ENCODE measurements at places on chromosomes 6 and 20. TPM values are rescaled to one million over a fixed set of nuclear protein-coding genes. Genes with fewer than 3 reads are reported as not detected.

GRCh38 chr6:42118162-42119001 lies 24.0 kb downstream of the C6orf132 start:
- no peak for DNase-seq

DNA sequence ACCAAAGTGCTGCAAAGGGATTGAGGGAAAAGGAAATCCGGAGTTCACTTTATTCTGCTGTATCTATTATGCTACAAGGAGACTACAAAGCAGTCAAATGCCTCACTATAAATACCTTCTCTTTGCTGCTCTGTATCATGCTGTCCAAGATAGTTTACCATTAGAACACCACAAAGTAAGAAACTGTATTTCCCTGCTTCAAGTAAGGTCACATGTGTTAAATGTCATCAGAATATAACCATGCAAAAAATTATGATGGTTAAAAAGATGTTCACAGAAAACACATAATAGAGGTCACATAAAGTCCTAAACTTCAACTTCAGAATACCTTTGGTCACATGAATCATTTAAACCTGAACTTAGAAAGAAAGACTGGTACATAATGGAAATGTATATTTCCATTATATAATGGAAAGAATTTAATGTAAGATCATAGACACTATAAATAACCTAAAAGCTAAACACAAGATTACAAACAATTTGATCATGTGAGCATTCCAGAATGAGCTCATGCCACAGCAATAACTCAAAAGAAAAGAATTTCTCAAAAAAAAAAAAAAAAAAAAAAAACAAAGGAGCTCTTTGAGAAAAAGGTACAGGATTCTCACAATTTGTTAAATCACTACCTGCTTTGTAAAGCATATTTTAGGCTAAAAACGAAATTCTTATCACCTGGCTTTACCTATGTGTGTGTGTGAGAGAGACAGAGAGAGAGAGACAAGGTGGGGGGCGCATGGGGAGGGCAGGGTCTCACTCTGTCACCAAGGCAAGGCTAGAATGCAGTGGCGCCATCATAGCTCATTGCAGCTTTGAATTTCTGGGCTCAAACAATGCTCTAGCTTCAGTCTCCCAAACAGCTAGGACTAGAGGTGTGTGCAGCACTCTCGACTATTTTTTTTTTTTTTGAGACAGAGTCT lies 58.7 kb downstream of the KIF13A start:
- DNase-seq, result no peak

DNA sequence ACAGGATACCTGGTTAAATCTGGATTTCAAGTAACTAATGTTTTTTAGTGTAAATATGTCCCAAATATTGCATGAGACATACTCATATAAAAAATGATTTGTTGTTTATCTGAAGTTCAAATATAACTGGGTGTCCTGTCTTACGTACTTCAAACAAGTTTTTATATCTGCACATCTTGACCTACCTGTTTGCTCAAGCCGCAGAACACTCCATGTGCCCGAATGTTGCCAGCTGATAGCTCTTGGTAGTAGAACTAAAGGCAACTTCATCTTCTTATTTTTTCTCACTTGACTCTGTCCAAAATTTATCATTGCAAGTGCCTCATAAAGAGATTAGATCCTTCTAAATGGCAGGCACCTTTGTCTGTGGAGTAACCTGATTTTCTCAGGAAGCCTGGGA lies 39.1 kb upstream of the KLHL31 start:
- DNase-seq, result no peak

- no peak for DNase-seq
These were observed 15.9 kb upstream of the SNAI1 start for GRCh38 chr20:49966861-49967260.

DNA sequence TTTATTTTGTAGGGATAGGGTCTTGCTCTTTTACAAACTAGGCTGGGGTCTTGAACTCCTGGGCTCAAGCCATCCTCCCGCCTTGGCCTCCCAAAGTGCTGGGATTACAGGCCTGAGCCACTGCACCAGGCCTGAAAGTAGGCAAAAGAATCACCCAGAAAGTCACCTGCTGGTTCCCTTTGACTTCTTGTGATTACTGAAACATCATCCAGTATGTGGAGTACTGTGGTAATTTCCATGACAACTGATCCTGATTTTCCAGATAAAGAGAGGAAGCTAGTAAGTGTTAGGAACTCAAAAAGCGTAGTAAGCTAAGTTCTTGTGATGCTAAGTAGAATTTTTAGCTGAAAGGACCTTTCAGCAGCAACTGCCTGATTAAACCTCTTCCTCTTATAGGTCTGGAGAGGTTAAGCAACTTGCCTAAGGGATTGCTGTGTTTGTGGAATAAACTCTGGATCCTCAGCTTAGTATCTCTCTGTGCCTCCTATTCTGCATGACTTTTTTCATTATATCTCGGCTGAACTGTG lies 16.8 kb downstream of the RALY start:
- no peak for DNase-seq

- DNase-seq, result no peak
These were observed 4.2 kb downstream of the CD2AP start for GRCh38 chr6:47481806-47482205.

GRCh38 chr6:114376611-114377175 lies 33.9 kb upstream of the HS3ST5 start:
- DNase-seq, result no peak

DNA sequence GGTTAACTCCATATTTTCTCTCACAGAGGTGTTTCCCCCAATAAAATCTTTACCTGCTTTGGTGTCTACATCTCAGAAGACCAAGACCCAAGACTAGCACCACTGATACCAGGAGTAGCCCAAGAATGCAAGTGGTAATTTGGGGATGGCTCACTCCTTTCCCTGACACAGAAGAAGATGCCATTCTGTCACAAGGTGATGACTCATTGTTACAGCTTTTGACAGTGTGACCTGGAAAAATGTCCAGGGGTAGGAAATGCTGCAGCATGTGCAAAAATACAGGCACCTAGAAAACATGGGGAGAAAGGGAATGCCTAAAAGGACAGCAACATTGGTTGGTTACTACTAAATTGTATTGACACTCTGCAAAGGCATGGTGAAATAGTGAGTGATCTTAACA lies 254.0 kb upstream of the GJE1 start:
- DNase-seq, result no peak

GRCh38 chr6:130993292-130993765 lies 69.7 kb downstream of the EPB41L2 start:
- DNase-seq, result no peak

- no peak for DNase-seq
These were observed 84.4 kb downstream of the PKIB start for GRCh38 chr6:122694602-122695001.

DNA sequence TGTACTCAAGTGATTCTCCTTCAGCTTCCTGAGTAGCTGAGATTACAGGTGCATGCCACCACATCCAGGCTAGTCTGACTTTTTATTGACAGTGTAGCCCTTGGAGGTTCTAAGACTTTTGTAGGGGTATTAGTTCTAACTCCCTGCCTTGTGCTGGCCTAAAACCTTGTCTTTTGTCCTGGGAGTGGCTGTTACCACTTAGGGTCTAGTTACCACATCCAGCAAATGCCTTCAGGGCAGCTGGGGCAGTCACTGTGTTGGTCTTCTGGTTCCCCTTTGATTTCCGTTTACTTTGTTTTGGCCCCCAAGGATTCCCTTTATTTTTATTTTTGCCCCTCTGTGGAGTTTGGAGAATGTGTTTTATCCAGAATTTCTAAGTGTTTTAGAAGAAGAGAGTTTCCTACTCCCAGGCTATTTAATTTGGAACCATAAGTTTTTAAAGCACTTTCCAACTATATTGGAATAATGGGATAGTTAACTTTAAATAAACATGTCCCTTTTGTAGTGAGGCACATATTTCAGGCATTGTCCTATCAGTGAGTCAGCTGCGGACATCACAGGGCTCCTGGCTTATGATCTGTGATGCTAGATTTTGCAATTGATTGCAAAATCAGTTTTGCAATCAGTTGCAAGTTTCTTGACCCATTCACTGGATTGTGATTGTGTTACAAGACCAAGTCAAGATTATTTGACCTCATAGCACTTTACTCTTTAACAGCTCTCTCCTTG lies 25.0 kb downstream of the IL22RA2 start:
- DNase-seq, result no peak

GRCh38 chr6:118881440-118882313 lies 12.3 kb upstream of the ASF1A start:
- DNase-seq, result no peak

- DNase-seq, result no peak
These were observed 82.8 kb downstream of the MLIP start for GRCh38 chr6:54194067-54194466.

DNA sequence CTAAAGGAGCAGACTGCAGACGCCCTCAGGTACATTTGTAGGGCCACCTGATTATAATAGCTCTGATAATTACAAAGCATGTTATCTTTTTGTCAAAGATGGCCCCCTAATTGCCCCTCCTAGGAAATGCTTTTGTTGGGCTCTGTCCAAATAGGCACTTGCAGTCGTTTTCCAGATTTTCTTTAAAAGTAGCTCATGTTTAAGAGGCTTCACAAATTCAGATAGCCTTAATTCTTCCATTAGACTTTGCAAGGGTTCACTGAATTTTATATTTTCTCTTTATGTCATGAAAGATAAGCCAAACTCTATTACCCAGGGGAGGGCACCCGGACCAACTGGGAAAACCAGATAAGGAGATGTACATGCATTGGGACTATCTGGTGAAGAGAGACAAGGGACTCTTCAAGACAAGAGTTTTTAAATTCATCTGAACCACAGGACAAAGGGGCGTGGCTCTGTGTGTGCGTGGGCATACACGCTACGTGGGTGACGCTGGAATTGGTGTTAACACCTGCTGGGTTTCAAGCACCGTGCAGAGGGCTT lies 95.6 kb downstream of the TOX2 start:
- no peak for DNase-seq

DNA sequence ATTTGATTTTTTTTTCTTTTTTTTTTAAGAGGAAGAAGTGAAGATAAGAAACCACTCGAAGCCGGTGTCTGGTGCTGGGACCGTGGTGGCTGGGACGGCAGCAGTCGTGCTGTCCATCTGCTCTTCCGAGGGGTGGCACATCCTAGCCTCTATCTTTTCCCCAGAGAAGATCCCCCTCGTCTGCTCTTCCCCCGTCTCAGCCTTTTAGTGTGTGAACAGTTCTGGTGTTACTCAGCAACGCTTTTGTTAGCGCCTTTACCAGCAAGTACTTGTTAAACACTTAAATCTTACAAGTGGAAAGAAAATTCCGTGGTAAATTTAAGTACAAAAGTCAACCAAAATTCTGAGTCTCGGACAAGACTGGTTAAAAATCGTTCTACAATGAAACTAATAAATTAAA lies 90.1 kb downstream of the RSPH3 start:
- no peak for DNase-seq

GRCh38 chr20:53594068-53595017 lies 704 bp upstream of the ZNF217 start:
- peak; percentile 97 for DNase-seq

DNA sequence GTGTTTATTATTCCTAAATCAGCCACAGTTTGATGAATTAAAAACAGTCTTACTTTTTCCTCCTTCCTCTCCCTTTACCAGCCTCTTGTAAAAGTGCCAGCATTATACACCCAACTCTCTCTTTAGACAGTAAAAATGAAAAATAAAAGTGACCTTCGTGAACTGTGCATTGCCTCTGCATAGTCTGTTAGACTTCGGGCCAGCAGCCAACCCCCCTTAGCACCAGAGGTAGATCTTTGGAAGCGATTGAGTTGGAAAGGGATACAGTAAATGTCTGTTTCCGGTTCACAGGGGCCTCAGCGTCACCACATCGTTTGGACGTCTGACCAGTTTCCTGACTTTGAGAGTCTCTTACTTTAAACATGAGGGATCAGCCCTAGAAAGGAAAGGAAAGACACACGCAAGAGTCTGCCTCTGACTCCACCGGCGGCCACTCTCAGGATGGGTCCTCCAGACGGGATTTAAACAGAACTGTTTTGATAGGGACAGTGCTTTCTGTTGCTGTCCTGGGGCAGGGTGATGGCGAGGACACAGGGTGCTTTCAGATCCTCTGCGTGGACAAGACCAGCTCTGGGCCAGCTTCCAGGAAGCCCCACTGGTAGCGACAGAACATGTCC lies 206.6 kb upstream of the PREP start:
- no peak for DNase-seq

MAN1A1 gene
- 213 TPM for total RNA-seq

EIF6 gene
- total RNA-seq, result 86.6 TPM

SRMS gene
- total RNA-seq, result not detected

PLCB1 gene
- 22.4 TPM for total RNA-seq

YIPF3 gene
- 93.3 TPM for total RNA-seq

ADTRP gene
- 0.37 TPM for total RNA-seq

TUBB1 gene
- total RNA-seq, result 0.56 TPM

HSPA1L gene
- total RNA-seq, result 0.48 TPM

FARS2 gene
- 14.8 TPM for total RNA-seq

FAM83D gene
- 1.2 TPM for total RNA-seq

CLIC5 gene
- total RNA-seq, result 9.4 TPM

PPP1R3G gene
- 0.96 TPM for total RNA-seq

RPRD1B gene
- total RNA-seq, result 24.1 TPM

EPPIN gene
- total RNA-seq, result not detected

Measured in omental fat pad (tissue), 4 donors.